Activated T-helper 1 cell treated with anti-CD3 and anti-CD28 coated beads, Interleukin-12 subunit alpha, Interleukin-12 subunit beta, Interleukin-2, Interleukin-4 antibody, amounts not matched to agents 30 ng/mL and 10 ng/mL and 1 ng/mL, durations not matched to agents 14 hours and 24 hours and 36 hours (primary cell): ENCODE measurements at places on chromosomes 1 and 21. TPM values are rescaled to one million over a fixed set of nuclear protein-coding genes. Genes with fewer than 3 reads are reported as not detected.

The PLA2G2A gene
- total RNA-seq, result not detected in 2 replicates

The SLAMF9 gene
- total RNA-seq, result not detected in 2 replicates

The TRIM17 gene
- 1.4 and 1.7 TPM in 2 replicates for total RNA-seq

The GSTM4 gene
- total RNA-seq, result 6.5 and 8.9 TPM in 2 replicates

The GSTM1 gene
- 77.4 and 86.4 TPM in 2 replicates for total RNA-seq

The PADI4 gene
- total RNA-seq, result 0.17 TPM in 1 of 2 replicates, not detected in the other

The HIPK1 gene
- 100 and 101 TPM in 2 replicates for total RNA-seq

The ATP5PF gene
- total RNA-seq, result 152 and 161 TPM in 2 replicates

The CFHR4 gene
- not detected in 2 replicates for total RNA-seq

The CFHR5 gene
- total RNA-seq, result not detected in 2 replicates

The NVL gene
- 47.2 and 47.6 TPM in 2 replicates for total RNA-seq

The DTL gene
- 91.0 and 94.8 TPM in 2 replicates for total RNA-seq

The EPHA10 gene
- 0.05 and 0.27 TPM in 2 replicates for total RNA-seq
